ENCODE measurements at places on chromosomes 5 and 9.

DNA sequence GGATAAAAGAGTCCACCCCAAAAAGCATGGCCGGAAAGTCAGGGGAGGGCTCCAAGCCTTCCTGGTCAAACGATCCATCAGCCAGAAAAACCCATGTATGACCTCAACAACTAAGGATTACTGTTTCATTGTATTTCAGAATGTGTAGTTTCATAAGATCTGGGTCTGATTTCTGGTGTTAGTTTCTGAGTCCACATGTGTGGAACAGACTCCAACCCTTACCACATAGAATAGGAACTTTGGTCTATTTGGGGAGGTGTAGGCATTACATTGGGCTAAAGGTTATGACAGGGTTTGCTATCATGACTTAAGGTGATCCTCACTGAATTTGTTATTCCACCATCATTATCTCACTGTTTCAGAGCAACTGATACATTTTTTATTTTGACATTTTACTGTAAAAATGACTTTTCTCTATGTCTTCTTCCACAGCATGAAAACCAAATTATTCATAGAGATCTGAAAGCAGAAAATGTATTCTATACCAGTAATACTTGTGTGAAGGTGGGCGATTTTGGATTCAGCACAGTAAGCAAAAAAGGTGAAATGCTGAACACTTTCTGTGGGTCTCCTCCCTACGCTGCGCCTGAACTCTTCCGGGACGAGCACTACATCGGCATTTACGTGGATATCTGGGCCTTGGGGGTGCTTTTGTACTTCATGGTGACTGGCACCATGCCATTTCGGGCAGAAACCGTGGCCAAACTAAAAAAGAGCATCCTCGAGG lies 33.5 kb downstream of the HMGCS1 start:
- DNase-seq = no peak

DNA sequence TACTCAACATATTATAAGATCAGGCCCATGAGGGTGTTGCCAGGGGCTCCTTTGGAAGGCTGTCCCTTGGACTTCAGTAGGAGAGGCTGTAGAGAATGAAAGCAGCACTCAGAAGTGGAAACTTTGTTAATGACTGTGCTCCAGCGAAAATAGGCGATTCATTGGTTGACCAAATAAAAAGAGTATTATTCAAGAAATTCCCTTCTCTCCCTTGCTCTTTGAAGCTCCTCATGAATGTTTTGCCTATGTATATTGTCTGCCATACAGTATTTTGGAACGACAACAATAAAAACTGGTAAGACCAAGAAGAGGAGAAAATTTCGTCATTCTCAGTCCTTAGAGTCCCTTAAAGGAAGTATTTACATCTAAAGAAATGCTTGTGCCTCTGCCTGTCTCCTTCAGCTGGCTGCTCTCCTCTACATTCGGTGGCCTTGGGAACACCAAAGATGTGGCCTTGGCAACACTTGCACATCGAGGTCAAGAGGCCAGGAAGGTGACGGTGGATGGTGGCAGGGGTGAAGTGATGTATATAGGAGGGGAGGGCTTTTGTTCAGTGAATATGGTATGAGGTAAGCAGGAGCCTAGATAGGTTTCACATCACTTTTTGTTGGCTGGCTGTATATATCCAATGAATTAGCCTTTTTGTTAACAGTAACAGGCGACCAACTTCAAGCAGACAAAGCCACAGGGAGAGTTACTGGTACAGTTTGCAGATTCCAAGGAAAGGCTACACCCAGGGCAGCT lies 95.0 kb upstream of the ACTBL2 start:
- DNase-seq = no peak

DNA sequence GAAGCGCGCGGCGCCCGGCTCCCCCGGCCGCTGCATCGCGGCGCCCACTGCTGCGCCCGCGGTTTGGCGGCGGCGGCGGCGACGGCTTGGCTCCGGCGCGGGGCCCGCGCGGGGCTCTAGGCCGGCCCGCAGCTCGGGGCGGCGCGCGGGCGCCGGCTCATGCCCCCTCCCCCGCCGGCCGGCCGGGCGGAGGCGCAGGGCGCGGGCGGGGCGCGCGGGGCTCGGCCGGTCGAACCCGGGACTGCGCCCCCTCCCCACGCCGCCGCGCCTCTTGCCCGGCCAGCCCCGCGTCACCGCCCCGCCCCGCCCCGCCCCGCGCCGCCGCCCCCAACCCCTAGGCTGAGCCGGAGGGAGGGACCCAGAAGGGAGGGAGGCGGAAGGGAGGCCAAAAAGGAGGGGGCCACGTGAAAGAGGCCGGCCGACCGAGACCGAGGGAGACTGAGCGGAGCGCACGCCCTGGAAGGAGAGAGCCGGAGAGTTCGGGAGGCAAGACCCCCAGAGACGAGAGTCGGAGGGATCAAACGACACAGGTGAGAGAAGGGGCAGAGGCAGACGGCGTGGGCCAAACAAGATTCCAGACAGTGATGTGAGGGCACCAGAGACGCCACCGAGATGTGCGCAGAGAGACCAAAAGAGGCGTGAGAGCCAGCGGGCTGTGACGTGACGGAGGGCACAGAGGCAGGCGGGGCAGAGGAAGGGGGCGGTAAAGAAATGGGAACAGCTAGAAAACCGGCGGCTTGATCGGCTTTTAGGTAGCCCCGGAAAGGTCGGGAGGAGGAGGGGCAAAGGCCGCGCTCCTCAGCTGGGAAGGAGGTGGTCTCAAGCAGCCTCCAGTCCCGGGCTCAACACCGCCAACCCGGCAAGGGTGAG lies at the start of gene BARX1:
Gene BARX1 (minus strand): TSS at position 245 of the 870 bp plus-strand sequence. CDS start 209 bp downstream, at position 36.
- no peak for DNase-seq

GRCh38 chr9:105673850-105674387 lies 11.7 kb downstream of the TAL2 start:
- no peak for DNase-seq

DNA sequence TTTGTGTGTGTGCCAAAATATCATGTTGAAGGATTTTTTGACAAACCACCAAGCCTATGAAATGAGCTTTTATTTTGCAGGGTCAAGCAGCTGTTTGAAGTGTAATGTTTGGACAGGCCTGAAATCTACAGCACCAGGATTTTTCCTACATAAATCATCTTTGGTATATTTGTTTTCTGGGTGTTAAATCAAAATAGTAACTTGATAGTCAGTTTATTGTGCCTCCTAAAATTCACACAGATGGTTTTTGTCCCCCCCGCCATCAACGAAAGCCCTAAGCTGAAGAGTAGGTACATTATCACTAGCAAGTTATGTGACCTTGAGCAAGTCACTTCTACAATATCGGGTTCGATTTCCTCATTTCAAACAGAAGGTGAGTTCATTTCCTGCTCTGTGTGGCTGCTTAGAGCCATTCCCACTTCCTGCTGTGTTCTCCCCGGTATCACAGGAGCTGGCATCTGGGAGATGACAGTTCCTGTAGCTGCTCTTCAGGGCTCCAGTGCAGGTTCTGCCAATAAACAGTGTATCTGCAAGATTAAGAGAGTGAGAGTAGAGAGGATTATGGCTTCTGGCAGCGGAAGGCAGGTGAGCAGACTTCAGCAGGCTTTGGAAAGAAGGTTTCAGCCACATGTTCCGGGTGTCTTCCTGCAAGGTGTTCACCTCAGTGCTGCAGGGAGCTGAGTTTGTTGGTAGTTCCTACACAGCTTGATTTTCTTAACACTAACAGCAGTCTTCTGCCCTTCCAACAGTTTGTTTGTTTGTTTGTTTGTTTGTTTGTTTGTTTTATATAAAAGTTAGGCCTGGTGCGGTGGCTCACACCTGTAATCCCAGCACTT lies 48.4 kb upstream of the GNE start:
- DNase-seq = no peak

DNA sequence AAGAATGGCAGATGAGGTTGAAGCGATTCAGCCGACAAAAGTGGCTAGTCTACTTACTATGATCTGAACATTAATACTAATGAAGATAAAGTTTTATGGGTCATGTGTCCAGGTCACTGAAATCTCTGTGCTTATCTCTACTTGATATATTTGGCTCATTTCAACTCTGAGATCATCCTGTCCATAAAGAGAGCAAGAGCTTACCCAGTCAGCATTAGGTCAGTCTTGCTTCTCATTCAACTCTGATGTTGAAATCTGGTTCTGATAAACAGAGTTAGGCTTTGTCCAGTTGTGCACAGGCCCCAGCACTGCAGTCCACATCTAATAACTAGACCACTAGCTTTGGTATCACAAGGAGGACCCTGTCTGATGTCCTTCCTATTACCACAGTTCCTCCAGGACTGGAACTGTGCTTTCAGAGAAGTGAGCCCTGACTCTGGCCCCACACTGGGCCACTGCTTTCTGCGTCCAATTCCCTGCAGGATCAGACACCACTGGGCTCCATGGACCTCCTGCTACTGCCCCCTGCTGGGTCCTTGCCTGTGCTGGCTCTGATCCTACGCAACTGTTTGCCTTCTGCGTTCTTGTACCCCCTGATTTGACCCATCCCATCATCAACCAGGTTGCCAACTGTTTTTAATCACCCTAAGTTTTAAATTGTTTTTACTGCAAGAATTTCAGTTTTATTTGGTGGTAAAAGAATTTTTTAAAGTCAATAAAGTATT lies 23.7 kb upstream of the FAM120A start:
- no peak for DNase-seq

GRCh38 chr9:93230601-93231000 lies 46.7 kb downstream of the WNK2 start:
- DNase-seq = no peak

DNA sequence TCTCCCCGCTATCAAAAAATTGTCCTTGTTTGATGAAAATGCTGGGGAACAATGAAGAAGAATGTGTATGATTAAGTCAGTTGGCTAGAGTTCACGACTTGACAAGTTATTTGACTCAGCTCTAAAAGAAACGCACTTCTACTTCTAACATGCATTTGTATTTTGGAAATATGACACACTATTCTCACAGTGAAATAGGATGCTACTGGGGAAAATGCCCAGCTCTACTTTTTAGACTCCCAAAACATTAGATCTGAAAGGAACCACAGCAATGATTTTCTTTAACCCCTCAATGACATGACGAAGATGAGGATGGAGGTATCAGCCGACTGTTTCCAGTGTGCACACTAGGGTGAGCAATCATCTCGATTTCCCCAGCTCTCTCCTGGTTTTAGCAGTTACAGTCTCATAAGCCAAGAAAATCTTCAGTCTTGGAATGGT lies 83.6 kb upstream of the PCSK1 start:
- DNase-seq = no peak

GRCh38 chr5:35239476-35239875 lies 9.2 kb upstream of the PRLR start:
- DNase-seq = no peak

GRCh38 chr5:10442576-10442975 lies 897 bp downstream of the ROPN1L start:
- DNase-seq = no peak

GRCh38 chr9:88007291-88007650 lies 32.9 kb upstream of the CDK20 start:
- no peak for DNase-seq

GRCh38 chr5:138037271-138037670 lies 4.4 kb upstream of the FAM13B start:
- DNase-seq = no peak

DNA sequence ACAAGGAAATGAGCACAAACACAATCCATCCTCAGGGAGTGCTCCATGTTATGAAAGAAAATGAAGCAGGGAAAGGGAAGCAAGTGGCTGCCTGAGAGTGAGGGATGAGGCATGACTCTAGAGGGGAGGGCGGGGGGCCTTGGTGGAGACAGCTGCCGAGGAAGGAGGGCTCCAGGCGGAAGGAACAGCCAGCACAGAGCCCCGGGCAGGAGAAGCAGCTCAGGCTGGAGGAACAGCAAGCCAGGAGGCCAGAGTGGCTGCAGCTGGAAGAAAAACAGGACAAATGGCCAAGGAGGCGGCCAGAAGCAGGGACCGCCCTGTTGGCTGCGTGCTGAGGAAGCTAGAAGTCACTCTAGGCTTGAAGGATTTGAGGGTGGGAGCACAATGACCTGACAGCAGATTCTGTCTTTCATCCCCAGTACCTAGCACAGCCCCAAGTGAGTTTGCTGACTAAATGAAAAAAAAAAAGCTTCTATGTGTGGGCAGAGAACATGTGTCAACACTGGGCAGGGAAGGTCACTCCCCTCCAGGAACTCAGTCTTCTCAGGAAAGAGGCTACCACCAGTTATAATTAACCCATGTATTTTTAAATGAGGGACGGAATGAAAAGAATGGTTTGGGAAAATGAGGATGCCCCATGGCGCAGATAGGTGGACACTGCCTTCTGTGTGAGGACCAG lies 142.8 kb downstream of the DCP2 start:
- DNase-seq = no peak

- no peak for DNase-seq
Measured at GRCh38 chr9:18820566-18821095, 212.4 kb downstream of the SAXO1 start.

DNA sequence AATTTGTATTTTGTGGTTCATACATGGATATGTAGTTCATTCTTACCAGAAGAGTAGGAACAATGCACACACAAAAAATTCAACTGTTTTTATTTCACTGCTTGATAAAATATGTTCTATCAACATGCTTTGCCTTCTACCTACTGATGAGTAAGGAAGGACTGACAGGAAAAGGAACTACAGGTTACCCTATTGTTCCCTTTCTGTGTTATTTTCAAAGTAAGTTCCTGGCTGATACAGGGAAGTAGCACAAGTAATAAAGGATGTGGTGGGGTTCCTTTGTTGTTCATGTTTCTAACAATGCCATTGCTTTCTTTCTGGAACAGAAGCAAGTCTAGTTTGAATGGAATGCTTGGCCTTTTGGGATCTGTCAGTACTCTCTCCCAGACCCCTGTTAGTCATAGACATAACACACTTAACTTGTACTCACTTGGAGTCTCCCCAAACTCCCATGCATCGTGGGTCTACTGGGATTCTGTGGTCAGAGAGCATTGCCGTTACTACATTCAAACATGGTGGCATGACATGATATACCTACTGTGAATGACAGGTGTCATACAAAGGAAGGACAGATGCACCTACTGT lies 20.2 kb upstream of the ALDOB start:
- no peak for DNase-seq

- DNase-seq = no peak
Measured at GRCh38 chr9:131707733-131708157, 32.1 kb downstream of the RAPGEF1 start.

DNA sequence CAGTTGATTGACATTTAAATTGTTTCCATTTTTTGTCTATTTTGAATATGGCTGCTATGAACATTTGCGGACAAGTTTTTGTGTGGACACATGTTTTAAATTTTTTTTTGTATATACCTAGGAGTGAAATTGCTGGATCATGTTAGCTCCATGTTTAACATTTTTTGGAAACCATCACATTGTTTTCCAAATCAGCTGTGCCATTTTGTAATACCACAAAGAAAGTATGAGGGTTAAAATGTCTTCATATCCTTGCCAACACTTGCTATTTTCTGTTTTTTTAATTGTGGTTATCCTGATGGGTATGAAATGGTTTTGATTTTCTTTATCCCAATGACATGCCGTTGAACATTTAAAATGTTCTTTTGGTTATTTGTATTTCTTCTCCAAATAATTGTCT lies 52.1 kb downstream of the CARTPT start:
- DNase-seq = no peak

DNA sequence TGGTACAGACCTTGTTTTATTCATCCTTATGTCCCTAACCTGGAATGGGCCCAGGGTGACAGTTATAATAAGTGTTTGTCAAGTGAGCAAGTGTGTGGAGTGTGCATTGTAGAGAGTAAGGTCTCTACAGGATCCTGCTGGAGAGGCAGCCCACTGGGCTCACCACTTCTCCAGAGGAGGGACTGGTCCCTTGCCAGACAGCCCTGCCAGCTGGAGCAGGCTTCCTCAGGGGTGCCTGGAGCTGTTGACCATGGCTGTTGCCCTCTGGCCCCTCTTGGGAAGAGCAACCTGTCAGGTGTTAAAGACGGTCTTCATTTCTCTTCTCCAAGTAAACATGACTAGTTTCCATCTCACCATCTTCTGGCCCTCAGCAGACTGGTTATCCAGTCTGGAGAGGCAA lies 20.0 kb downstream of the IRF1 start:
- no peak for DNase-seq

- no peak for DNase-seq
Measured at GRCh38 chr9:76652894-76653293, 111.3 kb upstream of the PCA3 start.

All from iPS DF 19.7 (cell line).